ENCODE measurements at places on chromosomes 5 and 9.

- no peak for DNase-seq
Measured at GRCh38 chr5:21195145-21195544, 1207.1 kb upstream of the CDH18 start.

DNA sequence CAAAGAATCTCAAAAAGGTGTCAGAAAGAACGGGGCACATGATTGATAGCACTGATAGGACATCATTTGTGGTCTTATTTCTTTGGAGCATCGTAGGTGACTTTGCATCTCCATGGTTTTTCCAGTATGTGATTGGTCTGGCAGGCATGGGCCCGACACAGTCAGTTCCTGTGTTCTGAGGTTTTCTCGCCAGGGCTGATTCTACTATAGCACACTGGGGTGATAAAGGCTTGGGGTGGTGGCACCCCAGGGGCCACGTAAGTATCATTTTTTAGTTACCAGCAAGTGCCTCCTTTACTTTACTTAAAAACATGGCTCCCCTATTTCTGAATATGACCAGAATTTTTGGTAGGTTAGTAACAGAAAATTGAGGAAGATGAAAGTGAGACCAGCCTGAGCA is 202.7 kb downstream of the RFK start:
- no peak for DNase-seq

DNA sequence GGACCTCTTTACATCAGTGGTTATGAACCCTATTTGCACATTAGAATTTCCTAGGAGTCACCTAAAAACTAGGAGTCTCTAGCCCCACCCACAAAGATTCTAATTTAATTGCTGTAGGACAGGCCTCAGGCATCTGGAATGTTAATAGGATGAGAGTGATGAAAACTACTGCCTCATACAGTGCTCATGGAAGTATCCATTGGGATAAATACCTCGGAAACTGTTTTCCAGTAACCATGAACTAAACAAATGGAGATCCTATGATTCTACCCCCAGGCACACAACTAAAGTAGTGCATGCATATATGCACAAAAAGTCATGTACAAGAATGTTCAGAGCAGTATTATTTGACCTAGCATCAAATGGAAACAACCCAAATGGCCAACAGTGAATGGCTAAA is 286.3 kb downstream of the DNAH5 start:
- no peak for DNase-seq

DNA sequence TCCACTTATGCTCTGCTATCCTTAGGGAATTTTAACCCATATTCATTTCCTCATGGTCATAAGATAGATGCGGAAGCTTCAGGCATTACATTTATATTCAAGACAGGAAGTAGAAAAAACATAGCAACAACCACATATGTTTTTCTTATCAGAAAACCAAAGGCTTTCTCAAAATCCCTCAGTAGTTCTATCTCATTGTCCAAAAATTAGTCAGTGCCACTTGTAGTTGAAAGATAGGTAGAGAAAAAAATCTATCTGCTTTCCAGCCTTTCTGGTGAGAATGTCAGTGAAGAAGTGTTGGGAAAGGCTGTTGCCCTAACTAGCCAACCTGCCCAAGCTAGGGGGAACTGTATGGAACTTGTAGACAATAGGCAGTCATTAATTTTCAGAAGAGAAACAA is 23.5 kb upstream of the MOCS2 start:
- no peak for DNase-seq

DNA sequence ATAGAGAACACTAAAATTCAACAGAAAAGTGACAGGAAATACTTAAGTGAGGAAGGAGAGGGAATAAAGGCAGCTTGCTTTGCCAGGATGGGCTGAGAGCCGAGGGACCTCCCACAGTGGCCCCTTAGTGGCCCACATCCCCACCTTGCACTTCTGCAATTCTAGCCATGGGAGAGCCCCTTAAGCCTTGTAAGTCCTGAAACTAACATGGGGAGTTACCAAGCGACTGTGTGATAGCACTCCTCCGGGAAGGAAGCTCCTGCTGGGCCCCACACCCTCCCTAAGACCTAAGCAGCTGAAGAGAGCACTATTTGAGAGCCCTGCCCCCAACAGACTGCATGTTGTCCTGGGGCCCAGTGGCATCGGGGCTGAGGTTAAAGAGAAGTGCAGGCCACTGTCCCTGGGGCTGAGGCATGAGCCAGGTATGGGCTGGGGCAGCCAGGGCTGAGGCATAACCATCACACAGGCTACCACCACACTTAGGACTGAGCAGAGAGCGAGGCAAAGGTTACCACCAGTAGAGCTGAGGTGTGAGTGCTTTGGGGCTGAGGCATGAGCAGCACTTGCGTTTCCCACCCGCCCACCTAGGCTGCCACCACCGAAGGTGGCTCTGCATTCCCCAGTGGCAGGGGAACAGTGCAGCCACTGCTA is 301.8 kb upstream of the TRPC7 start:
- DNase-seq: no peak

DNA sequence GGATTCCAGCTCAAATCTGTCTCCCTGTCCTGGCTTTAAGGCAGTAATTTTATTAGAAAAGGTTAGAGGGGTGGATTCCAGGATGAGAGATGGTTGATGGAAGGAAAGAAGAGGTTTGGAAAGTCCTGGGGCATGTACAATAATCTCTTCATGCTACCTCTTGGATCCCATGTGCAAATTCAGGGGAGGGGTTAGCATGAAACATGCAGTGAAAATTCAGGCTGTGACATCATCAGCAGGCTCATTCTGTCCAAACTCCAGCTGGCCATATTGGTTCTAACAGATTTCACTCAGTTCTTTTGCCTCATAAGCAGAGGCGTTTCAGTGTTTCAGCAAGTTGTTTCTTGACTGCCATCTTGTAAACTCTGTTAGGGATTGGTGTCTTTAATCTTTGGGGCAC is 55.4 kb downstream of the CYSTM1 start:
- no peak for DNase-seq

DNA sequence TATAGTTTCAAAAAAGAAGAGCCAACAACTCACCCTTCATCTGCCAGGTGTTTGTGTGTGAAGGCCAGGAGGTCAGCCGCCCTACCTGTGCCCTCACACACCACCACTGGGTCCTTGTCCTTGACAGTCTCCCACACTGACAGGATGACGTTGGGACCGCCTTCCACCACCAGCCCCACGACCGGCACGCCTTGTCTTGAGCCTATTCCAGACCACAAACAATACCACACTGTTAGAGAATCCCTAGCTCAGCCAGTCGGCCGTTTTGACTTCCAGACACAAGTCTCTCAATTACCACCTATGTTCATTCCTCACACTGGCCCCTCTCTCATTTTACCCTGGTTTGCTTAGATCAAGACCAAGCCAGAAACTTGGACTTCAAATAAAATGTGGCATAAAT is 66.1 kb downstream of the TRPM6 start:
- no peak for DNase-seq

GRCh38 chr5:72252008-72252407 is 68.0 kb downstream of the MRPS27 start:
- DNase-seq: no peak

GRCh38 chr5:134769206-134769605 is 10.6 kb downstream of the DDX46 start:
- DNase-seq: no peak

DNA sequence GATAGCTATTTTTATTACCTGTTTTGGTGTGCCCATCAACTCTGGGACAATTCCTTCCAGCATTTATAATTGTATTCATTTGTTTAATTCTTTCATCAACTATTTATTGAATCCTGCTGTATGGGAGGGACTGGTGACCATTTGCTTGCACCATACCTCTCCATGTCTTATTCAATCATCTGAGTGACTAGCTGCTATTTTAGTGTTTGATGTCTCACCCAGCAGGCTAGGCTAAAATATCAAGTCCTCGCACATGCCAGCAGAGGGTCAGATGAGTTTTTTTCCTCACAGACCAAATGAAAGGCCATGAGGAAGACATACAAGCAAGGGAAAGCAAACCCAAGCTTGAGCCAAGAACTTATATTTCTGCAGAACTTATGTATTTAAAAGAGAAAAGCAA is 63.9 kb downstream of the CETN3 start:
- no peak for DNase-seq

DNA sequence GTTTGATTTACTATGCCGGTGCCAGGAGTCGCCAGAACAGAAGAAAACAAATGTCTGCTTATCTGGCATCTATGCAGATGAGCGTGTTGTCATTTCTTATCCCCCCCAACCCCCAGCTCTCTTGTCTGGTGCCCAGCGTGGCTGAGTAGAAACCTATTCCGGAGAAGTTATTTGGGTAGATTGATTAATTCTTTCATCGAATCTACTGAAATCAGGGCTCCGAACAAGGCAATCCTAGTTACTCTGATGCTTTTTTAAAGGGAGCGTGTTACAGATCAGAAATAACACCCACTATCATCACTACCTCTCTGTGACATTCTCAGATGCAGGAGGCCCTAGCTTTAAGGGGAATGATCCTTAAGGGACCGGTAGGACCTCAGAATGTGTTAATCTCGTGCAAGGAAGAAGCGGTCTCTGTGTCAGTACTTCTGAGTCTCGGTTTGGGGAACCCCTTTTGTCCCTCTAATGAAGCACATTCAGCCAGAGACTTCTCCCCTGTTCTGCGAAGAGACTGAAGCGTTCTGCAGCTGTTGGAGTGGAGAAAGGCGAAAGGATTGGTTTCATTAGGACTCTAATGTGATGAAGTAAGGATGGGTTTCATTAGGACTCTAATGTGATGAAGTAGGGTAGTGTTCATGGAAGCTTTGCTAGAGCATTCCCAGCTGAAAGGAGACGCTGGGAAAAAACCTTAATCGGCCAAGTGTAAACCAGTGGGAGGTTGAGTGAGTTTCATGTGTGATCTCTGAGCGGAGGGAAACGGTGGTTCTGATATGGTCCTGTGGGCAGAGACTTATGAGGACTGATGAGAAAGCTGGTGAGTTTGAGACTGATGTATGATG is 1.5 kb downstream of the PIP5K1B start:
- no peak for DNase-seq

- no peak for DNase-seq
Measured at GRCh38 chr9:78567693-78568092, 270.8 kb downstream of the PSAT1 start.

- DNase-seq: no peak
Measured at GRCh38 chr5:113058706-113059226, 82.2 kb downstream of the DCP2 start.

DNA sequence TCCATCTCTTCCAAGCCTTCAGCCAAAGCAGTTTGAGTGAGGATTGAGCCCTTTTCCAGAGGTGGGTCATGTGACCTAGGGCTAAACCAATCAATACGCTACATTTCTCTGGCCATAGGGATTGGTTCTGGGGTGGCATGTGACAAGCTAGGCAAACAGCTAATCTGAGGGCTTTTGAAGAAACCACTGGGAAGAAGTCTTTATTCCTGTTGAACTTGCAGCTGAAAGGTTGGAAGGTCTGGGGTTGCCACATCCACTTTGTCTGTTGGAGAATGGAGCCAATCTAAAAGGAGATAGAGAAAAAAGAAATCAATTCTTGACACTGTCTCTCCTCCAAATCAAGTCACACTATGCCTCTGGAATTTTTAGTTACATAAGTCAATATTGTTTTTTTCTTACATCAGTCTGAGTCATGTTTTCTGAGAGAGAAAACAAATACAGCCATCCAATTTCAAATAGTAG is 637.8 kb upstream of the WWC1 start:
- no peak for DNase-seq

- no peak for DNase-seq
Measured at GRCh38 chr9:134660407-134660806, 18.8 kb downstream of the COL5A1 start.

- no peak for DNase-seq
Measured at GRCh38 chr9:6495466-6495865, 82.5 kb downstream of the UHRF2 start.

GRCh38 chr9:33737811-33738606 is 57.4 kb upstream of the PRSS3 start:
- DNase-seq: no peak

DNA sequence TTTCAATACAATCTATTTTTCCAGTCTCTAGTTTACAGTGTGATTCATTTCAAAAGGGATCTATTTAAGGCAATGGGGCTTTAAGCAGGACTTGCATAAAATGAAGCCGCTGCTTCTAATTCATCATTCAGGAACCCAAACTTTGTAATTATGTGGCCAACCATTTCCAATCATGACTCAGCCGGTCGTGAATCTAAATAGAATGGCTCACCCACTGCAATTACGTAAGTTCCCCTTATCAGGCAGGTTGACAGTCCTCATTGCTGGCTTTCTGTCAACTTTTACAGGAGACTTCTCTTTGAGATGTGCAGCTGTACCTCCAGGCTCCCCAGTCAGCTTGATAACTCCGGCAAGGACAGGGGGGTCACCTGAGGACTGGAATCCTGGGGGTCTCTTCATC is 152.8 kb upstream of the DAP start:
- DNase-seq: no peak

DNA sequence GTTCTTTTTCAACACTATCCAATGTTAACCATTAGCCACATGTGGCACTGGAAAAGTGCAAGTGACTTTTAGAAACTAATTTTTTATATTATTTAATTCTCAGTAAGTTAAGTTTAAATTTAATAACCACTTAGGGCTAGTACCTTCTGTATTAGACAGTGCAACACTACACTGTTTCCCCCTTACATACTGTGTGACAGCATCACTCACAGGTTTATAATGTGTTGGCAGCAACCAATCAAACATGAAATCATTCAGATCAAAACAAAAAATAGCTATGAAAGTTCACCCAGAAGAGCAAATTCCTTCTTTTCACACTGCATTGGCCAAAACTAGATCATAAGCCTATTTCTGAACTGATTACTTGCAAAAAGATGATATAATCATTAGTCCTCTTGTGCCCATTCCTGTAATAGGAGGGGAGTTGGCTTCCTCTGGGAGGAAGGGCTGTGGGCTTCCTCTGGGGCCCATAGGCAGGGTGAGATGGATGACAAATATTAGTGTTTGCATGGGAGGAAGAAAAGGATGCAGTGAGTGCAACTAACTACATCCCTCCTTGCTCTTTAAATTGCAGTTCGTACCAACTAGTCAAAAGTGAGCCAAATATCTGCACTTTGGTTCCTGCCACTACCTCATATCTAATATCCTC is 708.1 kb upstream of the RGMB start:
- no peak for DNase-seq

GRCh38 chr9:98150164-98150563 is 31.1 kb upstream of the TRIM14 start:
- DNase-seq: no peak

DNA sequence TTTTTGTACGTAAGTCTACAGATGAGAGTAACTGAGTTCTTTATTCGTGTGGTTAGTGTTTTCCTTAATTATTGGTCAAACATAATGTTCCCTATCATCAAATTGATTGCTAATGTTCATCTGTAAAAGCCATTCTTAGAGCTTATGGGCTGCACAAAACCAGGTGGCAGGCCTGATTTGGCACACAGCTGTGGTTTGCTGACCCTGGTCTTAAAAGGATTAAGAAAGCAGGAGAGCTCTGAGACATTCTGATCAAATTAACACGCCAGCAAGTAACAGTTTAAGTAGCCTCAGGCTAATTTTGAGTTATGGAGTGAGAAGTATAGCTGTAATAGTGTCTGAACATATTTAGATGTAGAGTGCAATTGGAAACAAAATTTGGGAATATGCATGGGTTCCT is 63.2 kb downstream of the PRR16 start:
- DNase-seq: no peak
